ELR (cell line): ENCODE measurements at places on chromosomes 5 and 9.

DNA sequence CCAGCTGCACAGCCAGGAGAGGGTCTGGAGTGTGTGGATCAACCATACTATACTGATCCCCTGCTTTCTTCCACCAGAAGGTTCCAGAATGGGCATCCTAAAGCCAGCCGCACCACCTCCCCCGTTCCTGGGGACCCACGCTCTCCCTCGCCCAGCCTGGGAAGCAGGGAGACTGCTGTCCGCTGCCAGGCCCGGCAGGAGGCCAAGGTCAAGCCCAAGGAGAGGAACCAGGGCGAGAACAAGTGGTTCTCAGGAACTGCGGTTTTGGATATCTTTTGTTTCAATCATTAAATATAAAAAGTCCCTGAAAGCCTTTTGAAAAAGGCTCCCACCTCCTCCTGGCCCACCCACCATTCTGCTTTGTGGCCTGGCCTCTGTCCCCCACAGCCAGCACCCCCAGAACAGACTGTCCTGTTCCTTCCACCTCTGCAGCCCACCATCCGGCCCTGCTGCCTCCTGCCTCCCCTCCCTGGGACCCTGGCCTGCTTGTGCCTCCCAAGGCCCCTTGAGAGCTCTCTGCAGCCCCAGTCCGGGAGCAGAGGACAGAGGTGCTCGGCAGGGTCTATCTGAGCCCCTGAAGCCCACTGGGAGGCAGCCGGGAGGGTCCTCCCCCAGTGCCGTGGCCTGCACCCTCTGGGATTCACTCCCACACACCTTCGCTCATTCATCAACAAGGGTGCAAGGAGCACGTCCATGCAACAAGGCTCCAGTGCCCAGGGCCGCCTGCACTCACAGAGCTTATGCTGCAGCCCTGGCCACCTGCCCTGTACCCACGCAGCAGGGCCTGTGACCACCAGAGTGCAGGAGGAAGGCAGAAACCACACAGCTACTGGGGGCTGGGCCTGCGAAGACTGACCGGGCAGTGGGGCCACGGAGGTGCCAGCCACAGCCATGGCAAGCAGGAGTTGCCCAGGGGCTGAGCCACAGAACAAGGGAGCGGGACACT is 614 bp upstream of the LCN6 start:
- no peak for DNase-seq

DNA sequence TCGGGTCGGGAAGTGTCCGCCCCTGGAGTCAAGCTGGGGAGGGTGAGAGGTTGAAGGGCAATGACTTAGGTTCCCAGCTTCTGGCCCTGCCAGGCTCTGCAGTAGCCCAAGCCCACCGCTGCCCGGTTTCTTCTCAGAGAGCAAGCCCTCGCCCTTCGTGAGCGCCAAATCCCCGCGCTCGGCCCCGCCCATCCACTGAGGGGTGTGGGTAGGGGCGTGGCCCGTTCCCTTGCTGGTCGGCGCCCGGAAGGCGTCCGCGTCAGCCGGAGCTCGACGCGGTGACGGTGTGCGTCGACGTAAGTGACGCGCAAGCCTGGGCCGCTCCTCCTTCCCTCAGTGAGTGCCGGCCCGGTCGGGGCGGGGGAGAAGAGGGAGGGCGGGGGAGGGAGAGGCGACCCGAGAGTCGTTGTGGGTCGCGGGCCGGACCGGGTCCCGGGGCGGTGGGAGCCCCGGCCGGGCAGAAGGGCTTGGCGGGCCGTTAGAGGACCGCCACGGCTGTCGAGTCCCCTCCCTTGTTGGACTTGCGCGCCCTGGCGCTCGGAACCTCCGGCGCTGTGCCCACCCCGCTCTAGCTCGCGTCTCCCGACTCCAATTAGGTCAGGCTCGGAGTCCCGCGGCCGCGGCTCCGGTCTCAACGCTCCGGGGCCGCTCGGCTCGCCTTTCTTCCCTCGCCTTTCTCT is 659 bp downstream of the ZNF131 start:
- DNase-seq: peak; percentile 97

DNA sequence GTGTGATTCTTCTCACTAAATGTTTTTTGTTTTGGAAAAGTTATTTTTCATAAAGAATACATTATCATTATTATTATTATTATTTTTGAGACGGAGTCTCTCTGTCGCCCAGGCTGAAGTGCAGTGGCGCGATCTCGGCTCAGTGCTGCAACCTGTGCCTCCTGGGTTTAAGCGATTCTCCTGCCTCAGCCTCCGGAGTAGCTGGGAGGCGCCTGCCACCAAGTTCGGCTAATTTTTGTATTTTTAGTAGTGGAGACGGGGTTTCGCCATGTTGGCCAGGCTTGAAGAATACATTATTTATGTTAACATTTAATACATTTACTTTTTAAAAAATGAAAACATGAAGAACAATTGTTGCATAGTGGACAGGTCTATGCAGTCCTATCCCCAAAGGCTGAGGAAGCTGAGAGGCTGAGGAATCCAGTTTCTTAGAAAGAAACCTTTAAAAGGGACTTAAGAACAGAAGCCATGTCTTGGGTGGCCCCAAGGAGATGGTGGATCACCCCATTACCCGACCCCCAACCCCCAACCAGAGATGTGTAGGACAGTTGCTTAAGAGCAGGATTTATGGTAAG is 2.0 kb downstream of the TMEM38B start:
- DNase-seq: no peak

GRCh38 chr9:121699571-121700164 is 48.2 kb downstream of the DAB2IP start:
- no peak for DNase-seq

DNA sequence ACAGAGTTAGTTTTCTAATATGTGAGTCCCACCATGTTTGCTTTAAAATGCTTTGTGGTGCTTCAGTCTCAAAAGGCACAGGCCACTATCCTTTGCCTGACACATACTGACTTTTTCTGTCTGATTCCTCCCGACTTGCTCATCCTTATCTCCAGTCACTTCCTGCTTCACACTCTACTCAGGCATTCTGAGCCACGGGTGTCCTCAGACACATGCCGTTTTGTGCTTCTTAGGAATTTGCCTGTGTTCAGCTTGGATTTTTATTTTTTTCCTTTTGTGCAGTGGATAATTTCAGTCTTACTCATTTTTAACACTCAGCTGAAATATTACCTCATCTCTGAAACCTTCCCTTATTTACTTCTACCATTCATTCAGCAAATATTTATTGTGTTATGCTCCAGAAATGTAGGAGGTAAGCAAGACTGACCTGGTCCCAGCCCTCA is 54.1 kb downstream of the MAN2A1 start:
- peak; percentile 97 for DNase-seq

DNA sequence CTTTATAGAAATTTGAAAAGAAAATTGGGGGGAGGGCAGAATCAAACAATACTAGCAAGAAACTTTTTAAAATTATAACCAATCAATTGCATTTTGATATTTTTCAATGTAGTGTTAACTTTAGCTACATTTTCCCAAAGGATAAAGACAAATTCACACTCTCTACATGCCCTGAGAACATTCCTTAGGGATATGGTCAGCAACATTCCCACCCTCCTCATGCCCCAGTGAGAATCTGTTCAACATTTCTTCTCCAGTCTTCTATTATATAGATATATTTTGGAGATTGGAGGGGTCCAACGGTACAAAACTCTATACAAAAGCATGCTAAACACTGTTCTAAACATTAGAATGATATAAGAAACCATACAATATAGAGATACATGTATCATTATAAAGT is 11.6 kb upstream of the PRR16 start:
- peak; percentile 13 for DNase-seq

- DNase-seq: peak; percentile 57
Measured at GRCh38 chr5:13250464-13251291, 693.8 kb downstream of the DNAH5 start.

- DNase-seq: peak; percentile 81
Measured at GRCh38 chr5:141476132-141476911, 556 bp downstream of the PCDHGC3 start.

GRCh38 chr5:16552666-16553343 is 64.0 kb downstream of the RETREG1 start:
- peak; percentile 82 for DNase-seq

- no peak for DNase-seq
Measured at GRCh38 chr5:78046006-78046405, 248.5 kb downstream of the AP3B1 start.

DNA sequence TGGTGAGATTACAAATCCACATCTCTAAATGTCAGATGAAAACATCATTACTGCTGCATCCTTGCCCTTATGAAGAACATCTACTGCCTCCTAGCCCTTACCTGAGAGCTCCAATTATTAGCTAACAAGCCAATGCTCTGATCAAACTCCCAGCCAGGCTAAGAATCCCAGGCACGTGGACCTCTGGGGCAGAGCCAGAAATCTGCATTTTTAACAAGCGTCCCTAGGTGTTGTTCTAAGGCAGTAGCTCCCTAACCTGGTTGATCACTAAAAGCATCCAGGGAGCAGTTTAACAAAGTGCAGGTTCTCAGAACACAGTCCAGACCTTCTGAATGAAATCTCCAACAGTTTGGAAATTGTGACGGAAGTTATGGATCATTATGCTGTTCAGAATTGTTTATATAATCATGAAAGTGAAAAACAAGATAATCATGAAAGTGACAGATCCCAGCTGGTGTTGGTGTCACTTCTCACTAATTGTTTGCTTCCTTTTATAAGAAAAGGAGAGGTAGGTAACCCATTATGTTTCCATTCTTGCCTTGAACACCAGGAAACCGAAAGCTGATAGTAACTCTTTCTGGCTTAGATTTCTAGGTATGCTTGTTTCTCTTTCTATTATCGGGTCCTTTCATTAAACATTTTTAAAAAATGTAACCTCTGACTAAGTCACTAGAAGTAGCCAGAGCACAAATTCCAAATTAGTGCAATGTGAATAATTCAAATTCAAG is 216.5 kb upstream of the NR4A3 start:
- DNase-seq: no peak

DNA sequence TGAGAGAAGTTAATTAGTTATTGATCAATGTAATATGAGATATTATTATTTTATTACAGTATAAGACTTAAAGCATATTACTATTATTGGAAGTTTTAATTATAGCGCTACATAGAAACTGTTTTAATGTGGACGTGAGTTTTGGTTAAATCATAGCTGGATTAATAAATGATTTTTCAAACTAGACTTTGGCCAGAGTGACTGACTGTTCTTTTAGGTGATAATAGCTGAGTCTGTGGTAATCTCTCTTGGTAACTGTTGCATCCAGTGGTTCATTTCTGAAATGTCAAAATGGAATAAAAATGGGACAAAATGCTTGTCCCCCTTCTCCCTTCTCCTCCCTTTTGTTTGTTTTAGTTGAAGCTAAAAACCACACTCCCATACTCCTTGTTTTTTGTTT is 28.1 kb downstream of the ANKHD1 start:
- DNase-seq: no peak

DNA sequence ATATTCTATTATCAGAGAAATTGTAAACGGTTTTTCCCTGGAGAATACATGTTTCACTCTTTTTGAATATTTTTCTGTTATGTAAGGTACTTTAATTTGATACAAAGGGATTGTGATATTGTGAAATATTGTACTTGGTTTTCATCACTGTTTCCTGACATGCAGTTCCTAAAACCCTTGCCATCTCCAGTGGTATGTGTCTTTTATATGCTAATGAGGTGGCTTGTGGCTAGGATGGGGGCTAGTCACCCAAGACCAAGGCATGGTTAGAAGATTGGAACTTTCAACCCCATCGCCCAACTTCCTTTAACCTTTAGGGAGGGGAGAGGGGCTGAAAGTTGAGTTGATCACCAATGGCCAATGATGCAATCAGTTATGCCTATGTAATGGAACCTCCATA is 160.6 kb downstream of the TAF11L14 start:
- no peak for DNase-seq

DNA sequence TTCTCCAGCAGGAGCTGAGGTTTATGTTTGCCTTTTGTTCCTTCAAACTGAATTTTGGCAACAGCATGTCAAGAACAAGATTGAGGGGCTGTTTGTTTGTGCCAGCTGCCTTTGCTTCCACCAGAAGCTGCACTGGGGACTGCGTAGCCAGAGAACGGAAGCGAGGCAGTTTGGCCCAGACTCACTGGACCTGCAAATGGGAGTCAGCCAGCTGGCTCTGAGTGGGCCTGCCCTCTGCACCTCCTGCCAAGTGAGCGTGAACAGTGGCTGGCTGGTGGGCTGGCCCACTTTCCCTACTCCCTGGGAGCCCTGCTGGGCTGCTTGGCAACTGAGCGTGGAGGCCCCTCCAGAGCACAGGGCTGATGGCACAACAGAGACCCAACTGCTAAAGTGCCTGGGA is 111.6 kb downstream of the GALNT10 start:
- no peak for DNase-seq

DNA sequence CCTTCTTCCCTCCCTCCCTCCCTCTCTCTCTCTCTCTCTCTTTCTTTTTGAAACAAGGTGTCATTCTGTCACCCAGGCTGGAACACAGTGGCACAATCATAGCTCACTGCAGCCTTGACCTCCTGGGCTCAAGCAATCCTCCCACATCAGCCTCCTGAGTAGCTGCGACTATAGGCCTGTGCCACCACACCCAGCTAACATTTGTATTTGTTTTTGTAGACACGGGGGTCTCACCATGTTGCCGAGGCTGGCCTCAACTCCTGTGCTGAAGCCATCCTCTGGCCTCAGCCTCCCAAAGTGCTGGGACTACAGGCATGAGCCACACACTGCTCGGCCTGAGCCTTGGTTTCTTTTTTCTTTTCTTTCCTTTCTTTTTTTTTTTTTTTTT is 45.8 kb downstream of the PLPP7 start:
- no peak for DNase-seq

GRCh38 chr5:160048131-160048530 is 39.2 kb downstream of the TTC1 start:
- no peak for DNase-seq

DNA sequence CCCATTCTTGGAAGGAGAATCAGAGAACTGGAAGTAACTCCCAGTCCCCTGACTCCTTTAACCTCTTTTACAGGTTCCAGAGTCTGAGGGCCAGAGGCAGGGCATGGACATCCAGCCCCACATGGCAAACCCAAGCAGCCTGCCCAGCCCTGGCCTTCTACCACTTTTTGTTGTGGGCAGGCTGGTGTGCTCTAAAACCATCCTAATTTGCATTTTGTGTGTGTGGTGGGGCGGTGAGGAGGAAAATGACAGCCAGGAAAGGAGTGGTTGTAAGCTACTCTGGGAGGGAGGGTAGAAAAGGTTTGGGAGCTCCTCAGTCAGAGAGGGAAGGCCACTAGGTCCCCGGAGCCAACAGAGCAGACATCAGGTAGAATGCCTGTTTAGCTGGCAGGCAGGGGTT is 90.6 kb downstream of the PSD2 start:
- DNase-seq: no peak

DNA sequence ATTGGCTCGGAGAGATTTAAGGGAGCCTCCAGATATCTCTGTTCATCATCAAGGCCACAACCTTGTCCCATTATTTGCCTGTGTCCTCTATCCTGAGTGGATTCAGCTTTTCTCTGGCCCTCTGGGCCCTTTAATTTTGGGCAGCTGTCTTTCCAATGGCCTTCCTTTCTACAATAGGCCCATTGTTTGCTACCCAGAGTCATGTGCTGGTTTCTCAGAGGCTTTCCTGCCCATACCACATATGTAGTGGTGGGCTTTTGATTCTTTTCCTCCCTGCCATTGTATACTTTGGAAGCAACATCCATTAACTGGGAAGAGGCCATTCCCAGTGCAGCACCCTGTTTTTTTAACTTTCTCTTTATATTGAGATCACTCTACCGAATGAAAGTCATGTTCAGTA is 233.9 kb upstream of the SGCD start:
- DNase-seq: no peak
